ENCODE measurements at places on chromosomes 7 and 10. TPM values are rescaled to one million over a fixed set of nuclear protein-coding genes. Genes with fewer than 3 reads are reported as not detected.
A peak's percentile ranks its signal among the peaks of the same experiment; 100 is the strongest.

DNA sequence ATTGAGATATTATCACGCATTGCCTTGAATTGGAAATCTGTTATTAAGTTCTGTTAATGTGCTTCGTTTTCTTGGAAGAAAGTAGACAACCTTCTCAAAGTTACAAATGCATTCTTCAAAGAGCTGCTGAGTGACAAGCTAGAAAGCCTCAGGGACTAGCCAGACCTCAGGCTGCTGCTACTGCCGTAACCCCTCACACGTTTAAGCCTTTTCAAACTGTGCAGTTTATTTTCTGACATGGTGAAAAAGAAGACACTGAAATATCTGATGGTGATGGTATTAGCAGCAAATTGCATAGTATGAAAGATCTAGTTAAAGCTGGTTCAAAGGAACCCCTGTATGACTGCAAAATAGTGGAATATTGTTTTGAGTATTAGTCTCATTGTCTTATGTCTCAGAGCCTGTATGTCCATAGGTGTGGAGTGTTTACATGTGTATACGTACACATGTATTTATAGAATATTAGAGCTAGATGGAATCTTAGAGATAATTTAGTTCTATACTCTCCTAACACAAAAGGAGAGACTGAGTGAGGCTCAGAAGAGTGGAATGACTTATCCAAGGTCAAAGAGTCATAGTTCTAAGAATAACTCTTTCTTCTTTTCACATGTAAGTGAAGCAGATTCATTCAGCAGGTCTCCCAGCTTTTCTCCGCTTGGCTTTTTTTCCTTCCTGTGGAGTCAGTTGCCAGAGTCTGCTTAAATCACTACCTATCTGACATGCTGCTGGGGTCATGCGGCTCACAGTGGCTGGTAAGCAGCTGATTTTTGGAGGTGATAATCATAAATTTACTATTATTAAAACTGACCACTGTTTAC is 431.9 kb downstream of the PLXDC2 start:
- no peak for DNase-seq

- DNase-seq = no peak
Observed at GRCh38 chr10:113959383-113959760, 84.3 kb upstream of the ADRB1 start.

DNA sequence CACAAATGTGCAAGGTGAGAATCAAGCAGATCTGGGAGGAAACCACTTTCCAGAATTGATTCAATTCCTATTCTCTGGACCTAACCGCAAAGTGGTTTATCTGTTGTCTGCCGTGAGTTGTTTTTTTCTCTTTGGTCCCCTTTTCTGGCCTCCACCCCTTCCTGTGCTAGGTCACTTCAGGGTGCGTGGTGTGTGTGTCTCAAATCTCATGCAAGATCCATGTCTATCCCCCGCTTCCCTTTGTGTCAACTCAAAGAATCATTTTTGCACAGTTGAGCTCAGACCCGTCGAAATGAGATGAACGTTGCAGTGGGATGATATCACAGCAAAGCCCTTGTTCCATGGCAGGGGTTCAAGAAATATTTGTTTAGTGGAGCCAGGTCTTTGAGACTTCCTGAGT is 184.5 kb downstream of the GATA3 start:
- DNase-seq = no peak

DNA sequence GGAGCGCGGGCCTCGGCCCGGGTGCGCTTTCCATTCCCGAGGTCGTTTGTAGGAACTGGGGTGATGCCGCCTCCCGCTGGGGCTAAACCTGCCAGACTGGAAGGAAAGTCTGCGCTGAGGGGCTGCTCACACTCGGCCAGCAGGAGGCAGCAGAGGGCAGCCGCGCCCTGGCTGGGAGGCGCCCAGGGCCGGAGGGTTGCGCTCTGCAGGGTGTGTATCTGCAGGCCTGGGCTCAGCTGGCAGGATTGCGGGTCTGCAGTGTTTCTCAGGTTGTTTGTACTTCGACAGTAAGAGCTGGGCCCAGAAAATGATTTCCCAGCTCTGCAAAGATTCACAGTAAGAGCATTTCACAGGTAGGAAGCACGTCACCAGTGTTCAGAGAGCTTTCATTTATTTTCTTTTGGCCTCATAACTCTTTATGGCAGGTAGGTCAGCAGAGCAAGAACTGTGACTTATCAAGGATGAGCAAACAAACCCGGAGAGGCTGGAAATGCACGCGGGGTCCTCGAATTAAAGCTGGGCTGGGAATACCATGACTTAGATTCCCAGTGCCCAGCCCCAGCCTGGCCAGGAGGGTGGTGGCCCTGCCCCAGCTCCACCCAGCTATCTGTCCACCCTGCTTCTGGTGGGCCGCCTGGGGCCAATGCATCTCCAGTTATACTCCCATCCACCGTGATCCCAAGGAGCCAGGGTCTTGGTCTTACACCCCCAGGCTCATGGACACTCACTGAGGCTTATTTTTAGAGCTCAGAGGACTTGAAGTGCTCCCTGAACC is 15.2 kb upstream of the PPP2R2D start:
- DNase-seq = peak; percentile 88

DNA sequence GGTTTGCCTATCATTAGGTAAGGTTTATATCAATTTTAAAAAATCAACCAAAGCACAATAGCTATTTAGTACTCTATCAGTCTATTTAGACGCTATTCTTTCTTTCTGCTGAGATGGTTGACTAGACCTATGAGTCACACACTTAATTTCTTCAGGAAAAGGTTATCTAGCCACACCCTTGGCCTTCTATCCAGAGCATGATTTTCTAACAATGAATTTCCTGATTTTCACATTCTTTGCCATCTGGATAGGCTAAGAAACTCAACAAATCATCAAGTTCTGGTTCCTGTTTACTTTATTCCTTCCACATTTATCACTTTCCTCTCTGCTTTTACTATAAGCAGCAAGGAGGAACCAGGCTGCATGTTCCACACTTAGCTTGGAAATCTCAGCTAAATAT is 8.1 kb downstream of the PRPS1L1 start:
- DNase-seq = no peak

STEAP2 gene
- total RNA-seq = 17.0 TPM

TMEM176B gene
- total RNA-seq = 1.6 TPM

DNA sequence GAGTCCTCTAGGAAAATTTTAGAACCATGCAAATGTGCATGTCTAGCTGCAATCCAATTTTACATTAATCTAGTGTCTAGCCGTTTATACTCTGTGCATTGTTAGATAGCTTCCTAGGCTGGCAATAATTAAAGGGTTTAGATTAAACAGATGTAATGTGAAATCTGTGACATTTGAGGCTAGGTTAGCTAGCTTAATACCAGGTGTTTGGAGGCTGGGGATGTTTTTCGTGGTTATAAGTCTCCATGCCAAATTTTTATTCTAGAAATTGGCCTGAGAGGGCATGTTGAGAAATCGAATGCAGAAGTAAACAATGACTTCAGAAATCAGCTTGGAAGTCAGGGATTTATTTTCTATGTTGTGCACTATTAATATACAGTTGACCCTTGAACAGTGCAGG is 94.2 kb downstream of the ST7 start:
- DNase-seq = no peak

GRCh38 chr7:30750683-30751650 is 968 bp upstream of the INMT start:
- DNase-seq = no peak

DNA sequence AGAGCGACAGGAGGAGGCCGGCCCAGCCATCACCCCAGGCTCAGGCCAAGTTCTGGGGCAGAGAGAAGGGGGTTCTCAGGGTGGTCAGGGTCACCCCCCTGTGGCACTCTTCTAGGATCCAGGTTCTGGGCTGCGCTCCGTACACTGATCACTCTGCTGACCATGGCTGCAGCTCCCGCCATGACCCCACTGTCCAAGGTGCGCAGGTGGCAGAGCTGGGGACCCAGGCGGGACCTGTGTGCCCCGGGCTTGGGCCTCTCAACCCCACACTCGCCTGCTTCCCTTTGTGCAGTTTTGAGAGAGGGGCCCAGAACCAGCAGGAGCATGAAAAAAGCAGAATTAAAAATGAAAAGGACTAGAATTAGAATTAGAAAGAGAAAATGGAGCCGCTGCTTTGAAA is 227.1 kb downstream of the FANK1 start:
- peak; percentile 29 for DNase-seq

GRCh38 chr7:94417306-94417705 is 22.6 kb downstream of the COL1A2 start:
- DNase-seq = no peak

GRCh38 chr10:71731791-71732190 is 12.2 kb upstream of the C10orf105 start:
- DNase-seq = no peak

GRCh38 chr7:21359163-21359562 is 68.7 kb upstream of the SP4 start:
- DNase-seq = no peak

DNA sequence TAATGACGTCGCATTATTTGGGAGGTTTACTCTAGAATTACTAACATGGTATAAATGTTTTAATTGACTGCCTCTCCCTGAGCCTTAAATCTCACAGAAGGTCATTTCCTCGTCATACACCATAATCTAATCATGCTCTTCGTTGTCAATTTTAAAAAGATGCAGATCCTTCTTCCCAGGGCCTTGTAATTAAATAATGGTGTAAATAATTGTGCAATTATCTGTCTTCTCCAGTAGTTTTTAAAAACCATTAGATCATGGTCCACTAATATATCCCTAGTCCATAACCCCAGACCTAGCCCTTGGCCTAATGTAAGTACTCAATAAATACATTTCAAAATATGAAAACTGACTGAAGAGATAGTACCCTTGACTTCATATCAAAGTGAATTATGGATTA is 181.5 kb upstream of the GNAI1 start:
- no peak for DNase-seq

NAT16 gene
- total RNA-seq = 0.62 TPM

- DNase-seq = no peak
Observed at GRCh38 chr7:38057829-38058228, 120.2 kb upstream of the STARD3NL start.

NEUROG3 gene
- total RNA-seq = 2.0 TPM

- no peak for DNase-seq
Observed at GRCh38 chr7:3000566-3000965, 43.1 kb downstream of the CARD11 start.

DNA sequence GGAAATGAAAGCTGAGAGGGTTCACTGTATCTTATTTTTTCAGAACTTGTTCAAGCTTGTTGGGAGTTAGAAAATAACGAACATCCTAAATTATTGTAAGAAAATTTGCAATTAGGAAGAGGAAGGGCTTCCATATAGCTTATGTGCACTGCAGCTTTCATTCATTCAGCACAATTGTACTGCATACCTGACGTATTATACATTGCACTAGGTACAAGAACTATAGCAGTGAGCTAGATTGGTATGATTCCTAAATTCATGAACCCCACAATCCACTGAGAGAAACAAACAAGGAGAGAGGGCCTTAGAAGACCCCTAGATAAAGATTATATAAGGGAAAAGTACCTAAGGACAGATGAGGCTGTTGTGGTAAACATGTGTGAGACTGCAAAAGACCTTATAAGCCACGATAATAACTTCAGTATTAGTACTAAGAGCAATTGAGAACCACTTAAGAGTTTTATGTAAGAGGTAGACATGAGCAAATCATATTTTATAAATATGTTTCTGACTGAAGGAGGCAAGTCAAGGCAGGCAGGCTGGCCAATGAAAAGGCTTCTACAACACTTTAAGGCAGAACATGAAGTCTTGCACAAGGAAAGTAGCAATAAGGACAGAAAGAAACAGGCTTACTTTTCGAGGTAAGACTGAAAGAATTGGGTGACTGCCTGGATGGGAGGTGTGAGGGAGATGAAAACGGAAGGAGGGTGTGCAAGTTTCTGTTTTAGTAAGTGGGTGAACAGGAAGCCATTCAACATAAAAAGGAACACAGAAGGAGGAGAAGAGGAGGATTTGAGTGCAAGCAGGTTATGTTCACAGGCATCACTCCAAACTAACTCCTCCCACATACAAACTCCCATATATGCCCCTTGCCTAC is 77.9 kb upstream of the LRRN3 start:
- no peak for DNase-seq

MYOZ1 gene
- total RNA-seq = 4.4 TPM

SPDYE8 gene
- total RNA-seq = not detected

GRCh38 chr10:78779339-78779955 is 289.3 kb upstream of the ZMIZ1 start:
- DNase-seq = no peak

GRCh38 chr10:108544500-108545120 is 1378.7 kb downstream of the XPNPEP1 start:
- peak; percentile 80 for DNase-seq

PARD3 gene
- total RNA-seq = 51.8 TPM

DNA sequence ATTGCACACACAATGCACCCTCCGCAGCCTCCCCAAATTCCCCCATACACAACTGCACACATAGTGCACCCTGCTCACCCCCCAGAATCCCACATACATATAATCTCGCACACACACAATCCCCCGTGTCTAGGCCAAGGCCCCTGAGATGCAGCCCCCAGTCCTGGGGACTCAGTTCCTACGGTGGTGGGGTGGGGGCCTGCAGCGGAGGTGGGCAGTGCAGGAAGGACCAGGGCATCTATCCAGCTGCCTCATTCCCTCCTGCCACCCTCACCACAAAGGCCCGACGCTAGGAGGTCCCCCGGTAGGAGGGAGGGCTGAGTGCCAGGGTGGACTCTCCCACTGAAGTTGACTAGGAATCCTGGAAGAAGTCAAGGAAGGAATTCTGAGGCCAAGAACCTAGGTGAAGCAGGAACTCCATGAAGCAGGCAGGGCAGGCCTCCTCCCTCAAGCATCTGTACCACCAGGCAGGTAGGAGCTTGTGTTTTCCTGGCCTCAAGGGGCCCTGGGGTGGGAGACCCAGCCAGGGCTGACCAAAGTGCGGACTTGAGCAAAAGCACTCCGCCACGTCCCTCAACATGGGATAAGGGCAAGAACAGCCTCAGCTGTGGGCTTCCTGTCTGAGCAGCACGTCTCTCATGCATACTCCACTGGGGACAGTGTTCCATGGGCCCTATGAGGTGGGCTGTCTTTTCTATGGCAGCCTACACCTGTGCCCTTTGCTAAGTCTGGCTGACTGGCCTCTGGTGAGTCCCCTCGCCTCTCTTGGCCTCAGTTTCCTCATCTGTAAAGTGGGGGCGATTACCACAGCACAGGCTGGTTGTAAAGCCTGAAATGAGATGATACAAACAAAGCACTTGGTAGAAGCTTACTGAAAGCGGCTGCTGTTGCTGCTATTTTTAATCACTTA is 145.7 kb downstream of the MAPK8 start:
- DNase-seq = no peak

DNA sequence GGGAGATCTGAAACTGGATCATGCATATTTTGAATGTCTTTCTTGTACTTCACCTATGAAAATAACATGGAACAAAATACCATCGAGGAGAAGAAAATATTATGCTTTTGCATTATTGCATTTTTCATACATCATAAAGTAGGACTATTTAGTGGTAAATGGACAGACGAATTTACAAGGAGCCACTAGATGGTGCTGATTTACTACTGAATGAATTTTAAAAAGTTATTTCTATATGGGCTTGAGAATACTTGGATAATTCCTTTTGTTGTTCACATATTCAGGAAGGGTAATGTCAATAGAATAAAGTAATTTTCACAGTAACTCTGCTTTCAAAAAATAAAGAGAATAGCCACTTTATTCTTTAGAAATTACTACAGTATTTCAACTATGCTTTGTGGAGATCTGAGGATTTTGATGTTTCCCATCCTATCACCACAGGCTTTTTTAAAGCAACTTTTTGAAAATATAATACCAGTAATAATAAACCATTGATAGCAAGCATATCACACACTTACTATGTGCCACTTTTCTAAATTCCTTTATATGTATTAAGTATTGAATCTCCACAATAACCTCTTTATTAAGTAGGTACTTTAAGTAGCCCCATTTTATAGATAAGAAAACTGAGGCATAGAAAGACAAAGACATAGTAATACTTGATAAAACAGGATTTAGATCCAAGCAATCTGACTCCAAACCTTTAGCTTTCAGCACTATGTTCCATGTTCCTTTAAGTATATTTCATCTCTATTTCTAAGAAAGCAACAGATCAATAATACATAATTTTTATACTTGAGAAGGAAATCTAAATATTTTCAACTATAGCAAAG is 38.6 kb downstream of the NEBL start:
- DNase-seq = no peak

Measured in WTC11 (cell line).